ENCODE measurements at places on chromosomes 3 and 15.

DNA sequence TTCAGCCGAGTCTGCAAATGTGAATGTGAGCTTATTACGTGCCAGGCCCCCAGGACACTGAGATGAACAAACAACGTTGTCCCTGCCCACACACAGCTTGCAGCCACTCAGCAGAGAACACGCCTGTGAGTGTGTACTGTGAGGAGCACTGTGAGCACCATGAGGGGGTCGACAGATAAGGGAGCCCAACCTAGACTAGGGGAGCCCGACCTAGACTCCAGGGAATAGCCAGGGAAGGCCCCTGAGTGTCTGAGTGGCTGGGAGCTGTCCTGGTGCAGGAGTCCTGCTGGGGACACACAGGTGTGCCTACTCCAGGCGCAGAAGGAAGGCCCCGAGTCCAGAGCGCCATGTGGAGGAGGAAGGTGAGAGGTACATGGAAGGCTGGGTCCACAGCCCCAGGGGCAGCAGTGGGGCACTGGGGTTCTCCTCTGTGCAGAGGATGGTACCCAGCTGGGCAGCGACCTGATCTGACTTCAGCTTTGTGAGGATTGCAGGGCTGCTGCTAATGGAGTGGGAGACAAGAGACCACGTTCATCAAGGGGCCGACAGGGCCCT is 36.5 kb downstream of the MGLL start:
- DNase-seq, result no peak

DNA sequence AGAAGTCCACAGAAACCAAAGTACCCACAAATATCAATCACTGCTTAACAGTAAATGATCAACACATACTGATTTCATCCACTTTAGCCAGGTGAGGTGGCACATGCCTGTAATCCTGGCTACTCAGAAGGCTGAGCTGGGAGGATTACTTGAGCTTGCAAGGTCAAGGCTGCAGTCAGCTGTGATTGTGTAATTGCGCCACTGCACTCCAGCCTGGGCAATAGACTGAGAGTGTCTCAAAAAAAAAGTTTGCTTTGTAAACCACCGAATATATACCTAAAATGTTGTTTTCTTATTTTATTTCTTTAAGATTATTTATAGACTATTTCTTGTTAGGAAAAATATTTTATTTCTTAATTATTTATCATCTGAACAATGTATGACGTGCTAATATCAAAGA is 8.7 kb upstream of the ATP13A4 start:
- DNase-seq, result no peak

DNA sequence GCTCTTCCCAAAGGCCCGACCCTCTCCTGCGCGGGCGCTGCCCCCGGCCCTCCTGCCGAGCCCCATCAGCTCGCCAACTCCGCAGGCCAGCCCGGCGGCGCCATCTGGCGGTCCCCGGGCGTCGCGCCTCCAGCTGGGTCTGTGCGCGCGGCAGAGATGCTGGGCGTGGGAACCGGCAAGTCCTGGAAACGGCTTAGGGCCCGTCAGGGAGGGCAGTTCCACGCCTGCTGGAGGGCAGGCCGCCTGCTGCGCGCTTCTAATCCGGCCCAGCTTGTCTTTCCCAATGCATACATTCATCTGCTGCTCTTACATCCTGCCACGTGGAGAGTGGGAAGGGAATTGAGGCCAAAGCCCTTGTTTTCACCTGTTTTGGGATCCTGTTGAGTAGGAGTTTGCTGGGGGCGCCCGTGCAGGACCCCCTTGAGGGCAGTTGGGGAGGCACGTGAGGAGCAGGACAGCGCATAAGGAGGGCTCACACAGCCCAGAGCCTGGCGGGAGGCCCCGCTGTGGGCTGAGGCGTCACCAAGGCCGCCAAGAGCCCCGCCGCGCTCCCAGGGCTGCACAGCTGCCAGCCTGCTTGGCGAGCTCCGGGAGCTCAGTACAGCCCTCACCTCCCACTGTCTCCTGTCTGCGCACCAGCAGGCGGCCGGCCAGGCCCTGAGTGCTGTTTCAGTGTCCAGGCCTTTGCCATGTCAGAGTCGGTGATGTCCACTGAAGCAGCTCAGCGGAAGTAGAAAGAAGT is 165.6 kb downstream of the NSMCE3 start:
- DNase-seq, result peak; percentile 81

- DNase-seq, result no peak
These were observed 32.2 kb upstream of the SNRPA1 start for GRCh38 chr15:101327147-101327740.

DNA sequence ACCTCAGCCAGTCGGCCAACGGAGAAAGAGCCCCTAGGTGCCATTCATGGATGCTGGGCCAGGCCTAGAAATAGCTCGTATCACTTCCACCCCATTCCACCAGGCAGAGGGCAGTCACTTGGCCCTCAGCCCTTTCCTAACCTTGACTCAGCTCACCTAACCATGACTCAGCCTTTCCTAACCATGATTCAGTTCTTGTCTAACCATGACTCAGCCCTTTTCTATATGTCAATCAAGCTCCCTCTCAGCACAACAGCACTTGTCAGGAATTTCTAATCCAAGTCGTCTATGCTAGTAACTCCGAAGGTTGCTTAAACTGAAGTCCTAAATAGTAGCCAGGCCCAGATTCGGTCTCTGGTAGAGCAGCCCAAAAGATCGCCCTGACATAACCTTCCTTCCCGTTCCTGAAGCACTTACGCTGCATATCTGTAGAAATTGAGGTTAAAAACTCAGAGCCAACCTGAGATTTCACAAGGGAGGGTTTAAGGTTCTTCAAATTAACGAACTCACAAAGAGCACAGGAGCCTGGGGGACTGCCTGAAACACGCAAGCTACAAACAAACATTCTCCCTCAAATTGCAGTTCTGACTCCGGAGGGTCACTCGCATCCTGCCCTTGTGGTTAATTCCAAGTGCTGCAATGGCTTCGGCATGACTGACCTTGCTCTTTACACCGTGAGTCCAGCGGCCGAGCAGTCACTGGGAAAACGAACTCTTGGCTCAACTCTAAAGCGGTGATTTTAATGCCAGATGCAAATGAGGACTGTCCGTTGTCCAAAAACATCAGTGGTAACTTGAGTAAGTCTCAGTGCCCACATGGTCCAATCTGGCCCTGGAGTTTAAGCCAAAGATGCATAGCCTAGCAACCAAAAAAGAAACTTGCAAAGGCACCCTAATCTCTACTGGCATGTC is 99.9 kb downstream of the ADAMTS17 start:
- DNase-seq, result peak; percentile 44

GRCh38 chr3:117898722-117899522 is 1135.7 kb downstream of the IGSF11 start:
- DNase-seq, result no peak

DNA sequence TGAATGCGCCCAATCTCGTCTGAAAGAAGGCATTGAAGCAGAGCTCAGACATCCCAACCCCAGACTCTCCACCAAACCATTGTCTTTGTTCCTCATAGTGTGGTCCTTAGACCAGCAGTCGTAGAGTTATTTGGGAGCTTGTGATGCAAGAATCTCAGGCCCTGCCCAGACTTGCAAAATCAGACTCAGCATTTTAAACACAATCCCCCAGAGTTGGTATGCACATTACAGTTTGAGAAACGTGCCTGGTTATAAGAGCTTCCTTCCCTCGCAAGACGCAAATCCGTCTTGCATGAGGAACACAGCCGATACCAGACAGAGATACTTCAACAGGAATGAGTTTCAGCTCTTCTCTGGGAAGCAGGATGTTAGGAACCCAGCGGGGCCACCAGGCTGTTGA is 38.9 kb upstream of the IREB2 start:
- no peak for DNase-seq

GRCh38 chr15:68699881-68700454 is 120.7 kb downstream of the ANP32A start:
- no peak for DNase-seq

DNA sequence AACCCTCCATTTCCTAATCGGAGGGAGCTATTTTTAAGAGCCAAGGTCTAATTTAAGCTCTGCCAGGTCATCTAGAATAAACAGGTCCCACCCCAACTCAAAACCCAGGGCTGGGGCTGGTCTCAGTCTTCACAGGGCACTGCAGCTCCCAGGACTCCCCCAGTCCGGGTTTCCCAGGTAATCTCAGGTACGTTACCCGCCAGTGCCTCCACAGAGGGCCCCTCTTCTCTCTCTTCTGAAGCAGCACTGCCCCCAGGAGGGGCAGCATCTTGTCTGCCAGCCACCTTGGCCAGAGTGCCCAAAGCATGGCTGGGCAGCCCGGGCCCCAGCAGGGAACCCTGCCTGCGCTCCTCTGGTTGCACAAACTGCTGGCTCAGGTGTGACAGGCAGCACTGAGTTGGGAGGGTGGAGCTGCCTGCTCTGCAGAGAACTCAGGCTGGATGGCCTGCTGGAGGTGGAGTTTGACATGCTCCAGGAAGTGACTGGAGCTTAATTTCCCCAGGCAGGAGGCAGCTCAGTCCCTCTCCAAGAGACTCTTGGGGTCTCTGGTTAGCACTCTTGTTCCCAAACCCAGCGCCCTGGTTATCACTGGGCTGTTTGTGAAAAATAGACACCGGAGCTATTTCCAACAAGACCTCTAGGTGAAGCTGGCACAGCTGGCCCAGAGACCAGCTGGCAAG is at the start of gene PLA2G4F:
Gene PLA2G4F, minus strand, starts transcription at position 394 of the 680 bp plus-strand sequence. Its CDS starts 87 bp downstream, at position 307.
- DNase-seq, result peak; percentile 55

GRCh38 chr3:104738271-104738670 is 628.4 kb upstream of the ALCAM start:
- no peak for DNase-seq

GRCh38 chr3:182711853-182712252 is 81.5 kb upstream of the ATP11B start:
- no peak for DNase-seq

- DNase-seq, result no peak
These were observed 109.0 kb upstream of the TBL1XR1 start for GRCh38 chr3:177306252-177306651.

DNA sequence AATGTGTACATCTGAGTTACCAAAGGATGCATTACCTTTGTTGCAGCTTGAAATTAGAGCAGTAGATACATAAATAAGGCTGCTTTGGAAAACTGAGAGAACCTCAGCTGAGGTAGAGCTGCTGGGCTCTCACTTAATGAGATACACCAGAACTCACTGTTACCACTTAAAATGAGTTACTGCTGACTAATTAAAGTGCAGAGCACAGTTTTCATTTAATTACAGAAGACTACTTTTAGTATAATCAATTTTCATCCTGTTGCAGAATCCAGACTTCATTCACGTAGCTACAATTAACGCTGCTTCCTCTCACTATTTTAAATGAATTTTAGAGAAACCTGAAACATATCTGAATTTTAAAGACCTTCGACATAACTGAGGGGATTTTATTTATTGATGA is 169.5 kb downstream of the USP13 start:
- no peak for DNase-seq

- no peak for DNase-seq
These were observed 29.6 kb upstream of the SELENOK start for GRCh38 chr3:53921296-53921695.

GRCh38 chr15:48922046-48922445 is 41.7 kb downstream of the SHC4 start:
- DNase-seq, result no peak

GRCh38 chr15:30940359-30940758 is 36.6 kb downstream of the FAN1 start:
- no peak for DNase-seq

DNA sequence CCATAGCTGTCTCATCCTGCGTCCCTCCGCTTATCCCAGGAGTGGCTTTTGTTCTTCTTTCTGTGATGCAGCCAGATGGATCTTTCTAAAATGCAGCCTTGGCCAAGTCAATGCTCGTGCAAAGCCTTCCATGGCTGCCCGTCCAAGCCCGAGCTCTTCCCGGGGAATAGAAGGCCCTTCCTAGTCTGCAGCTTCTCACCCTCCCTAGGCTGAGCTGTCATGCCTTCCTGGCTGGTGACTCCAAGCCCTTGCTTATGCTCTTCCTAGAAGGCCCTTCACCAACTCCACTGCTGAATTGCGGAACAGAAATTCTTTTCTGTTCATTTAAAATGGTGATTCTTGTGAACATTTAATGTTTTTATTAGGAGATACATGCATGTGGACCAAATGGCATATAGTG is 95.9 kb downstream of the SMAD6 start:
- peak; percentile 27 for DNase-seq

DNA sequence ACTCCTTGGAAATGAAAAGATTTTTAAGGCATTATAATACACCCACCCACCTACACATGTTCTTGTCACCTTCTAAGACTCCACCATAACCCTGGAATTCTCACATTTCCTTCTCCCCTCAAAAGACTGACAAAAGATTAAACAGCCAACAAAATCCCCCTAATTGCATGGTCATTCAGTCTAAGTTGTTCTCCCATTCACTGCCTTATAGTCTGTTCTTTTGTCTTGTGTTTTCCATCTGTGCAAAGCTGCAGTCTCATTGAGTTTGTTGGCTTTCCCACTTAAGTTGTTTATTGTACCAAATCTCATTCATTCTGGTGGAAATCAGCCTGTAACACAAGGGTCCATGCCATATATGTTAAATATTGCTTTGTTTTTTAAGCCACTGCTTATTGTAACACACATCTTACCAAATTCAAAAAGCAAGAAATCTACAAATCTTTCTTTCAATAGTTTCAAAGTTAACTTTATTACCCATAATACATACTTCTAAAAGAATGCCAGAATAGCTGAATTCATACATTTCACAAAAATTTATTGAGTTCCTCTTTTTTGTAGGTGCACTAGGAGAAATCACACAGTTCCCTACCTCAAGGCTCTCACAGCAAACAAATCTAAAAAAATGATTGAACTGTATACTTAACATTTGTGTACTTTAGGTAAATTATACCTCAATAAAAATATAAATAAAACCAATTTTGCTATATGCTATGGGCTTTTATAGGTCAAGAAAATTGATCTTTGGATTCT is 2.4 kb upstream of the RCN2 start:
- DNase-seq, result no peak

- DNase-seq, result no peak
These were observed 71.0 kb downstream of the RPL22L1 start for GRCh38 chr3:170799009-170799408.

GRCh38 chr3:100072326-100073048 is 41.8 kb downstream of the FILIP1L start:
- no peak for DNase-seq

GRCh38 chr3:46954178-46954577 is 22.4 kb downstream of the CCDC12 start:
- no peak for DNase-seq

- no peak for DNase-seq
These were observed 8.6 kb downstream of the PAK6 start for GRCh38 chr15:40247406-40247971.

All from activated effector memory CD4-positive, alpha-beta T cell treated with anti-CD3 and anti-CD28 coated beads, Interleukin-2, amount 50 U/mL, for 16 hours (primary cell).